NAMALWA (cell line): ENCODE measurements at places on chromosomes 1 and 21.
A peak's percentile ranks its signal among the peaks of the same experiment; 100 is the strongest.

DNA sequence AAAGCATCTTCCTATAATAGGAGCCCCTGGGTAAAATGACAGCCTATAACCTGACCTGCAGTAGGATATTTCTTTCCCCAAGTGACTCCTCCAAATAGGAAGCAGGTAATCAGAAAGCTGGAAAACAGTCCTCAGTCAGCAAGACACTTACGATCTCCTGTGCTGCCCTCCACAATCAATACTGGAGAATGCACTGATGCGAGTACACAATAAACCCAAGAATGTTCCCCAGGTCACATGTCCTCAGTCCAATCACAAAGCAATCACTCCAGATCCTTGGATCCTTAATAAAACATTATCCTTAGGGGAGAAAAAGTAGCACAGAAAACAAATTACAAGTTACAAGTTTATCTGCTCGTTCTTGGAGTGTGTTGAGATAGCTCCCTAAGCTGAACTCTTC, 233.1 kb downstream of the SLC45A1 start:
- DNase-seq = no peak

DNA sequence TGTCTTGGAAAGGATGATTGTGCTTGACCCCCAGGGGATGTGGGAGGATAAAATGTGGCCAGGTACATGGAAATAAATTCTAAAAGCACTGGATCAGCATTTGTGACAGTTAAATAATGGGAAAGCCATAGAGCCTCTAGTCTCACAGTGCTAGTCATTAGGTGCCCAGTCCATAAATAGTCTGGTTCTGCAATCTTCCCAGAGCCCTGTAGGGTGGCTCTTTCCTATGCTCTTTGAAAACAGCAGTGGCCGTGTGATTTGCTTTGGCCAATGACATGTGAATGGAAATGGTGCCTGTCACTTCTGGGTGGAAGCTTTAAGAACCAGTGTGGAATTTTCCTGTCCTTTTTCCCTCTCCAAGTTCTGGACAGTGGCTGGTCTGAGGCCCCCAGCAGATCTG, 113.2 kb downstream of the TRABD2B start:
- DNase-seq = peak; percentile 1

DNA sequence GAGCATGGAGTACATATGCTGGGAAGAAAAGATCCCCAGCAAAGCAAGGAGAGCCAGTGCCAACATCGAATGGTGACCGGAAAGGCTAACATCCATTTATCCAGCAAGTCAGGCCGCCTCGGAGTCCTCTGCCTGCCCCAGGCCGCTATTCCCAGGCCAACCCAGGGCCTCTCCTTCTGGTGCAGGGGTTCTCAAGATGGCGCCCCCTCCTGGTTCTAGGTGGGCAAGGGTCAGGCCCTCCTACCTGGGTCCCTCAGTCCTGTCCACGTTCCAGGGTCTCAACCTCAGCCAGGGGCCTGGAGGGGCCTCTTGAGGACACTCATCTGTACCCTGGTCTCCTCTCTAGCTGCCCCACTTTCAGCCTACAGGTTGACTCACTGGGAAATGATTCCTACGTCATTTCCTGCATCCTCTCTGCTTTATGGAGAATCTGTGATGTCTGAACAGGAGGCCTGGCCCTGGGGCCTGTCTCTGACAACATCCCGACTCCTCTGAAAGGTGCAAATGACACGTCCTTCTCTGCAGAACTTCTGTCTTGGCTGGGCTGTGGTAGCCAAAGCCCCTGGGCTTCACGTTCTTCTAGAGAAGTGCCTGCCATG, 145.3 kb downstream of the PSMG1 start:
- DNase-seq = no peak

- DNase-seq = no peak
These were observed 10.8 kb upstream of the PPIE start for GRCh38 chr1:39727932-39728317.

GRCh38 chr1:16092923-16093511, 19.6 kb upstream of the FAM131C start:
- DNase-seq = no peak

- no peak for DNase-seq
These were observed 144.4 kb upstream of the ETS2 start for GRCh38 chr21:38661197-38661871.

GRCh38 chr21:42552407-42553336, 39.0 kb downstream of the SLC37A1 start:
- DNase-seq = no peak

DNA sequence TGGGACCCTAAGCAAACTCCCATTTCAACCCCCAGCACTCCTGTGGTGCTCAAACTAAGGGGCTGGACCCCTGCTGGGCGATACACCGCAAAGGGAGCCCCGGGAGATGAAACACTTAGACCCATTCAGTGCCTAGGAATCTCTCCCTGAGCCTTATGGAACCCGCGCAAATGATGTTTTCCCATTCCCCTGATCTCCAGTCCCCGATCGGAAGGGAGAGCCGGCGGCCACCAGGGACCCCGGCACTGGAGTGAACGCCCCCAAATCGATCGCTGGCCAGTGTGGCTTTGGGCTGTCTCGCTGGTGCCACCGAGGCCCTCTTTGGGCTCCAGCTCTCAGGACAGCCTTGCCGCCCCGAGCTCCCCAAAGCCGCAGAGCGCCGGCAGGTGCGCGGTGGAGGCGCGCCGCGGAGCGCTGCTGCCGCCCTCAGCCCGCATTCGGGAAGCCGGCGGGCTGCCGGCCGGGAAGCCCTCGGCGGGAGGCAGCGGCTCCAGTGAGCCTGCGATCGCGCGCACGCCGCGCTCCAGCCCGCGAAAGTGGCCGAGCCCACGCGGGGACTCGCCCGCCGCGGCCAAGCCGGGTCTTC, 1.1 kb downstream of the PLXNA2 start:
- no peak for DNase-seq

GRCh38 chr1:189312499-189312898, 1165.2 kb downstream of the BRINP3 start:
- no peak for DNase-seq

GRCh38 chr1:227562933-227563323, 428 bp upstream of the ZNF678 start:
- DNase-seq = no peak
